ENCODE measurements at places on chromosomes 12 and 14.

DNA sequence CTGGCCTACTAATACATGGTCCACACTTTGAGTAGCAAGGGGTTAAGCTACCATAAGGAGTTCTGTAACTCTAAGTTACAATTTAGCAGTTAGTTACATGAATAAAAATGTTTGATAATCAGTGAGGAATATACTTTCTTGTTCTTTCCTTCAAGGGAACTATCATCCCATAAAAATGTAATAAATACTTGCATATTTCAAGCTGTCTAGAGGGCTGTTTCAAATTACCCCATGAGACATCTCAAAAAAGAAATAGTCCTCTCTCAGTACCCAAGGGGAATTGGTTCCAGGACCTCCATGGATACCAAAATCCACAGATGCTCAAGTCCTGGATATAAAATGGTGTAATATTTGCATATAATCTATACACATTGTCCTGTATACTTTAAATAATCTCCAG, 48.7 kb upstream of the GNG2 start:
- no peak for DNase-seq

GRCh38 chr14:35669782-35670181, 135.8 kb downstream of the INSM2 start:
- no peak for DNase-seq

DNA sequence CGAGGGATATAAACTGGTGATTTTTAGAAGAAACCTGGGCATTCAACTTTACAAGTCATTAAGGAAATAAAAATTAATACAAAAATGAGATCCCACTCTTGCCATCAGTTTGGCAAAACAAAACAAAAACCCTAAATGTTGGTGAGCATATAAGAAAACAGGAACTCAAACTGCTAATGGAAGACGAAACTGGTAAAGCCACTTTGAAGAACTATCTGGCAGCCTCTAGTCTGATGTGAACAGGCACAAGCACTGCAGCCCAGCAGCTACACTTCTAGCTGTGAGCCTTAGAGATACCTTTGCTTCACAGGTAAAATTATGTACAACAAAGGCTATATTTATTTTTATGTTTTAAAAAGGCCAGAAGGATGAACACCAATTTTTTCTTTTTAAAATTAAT, 459.6 kb downstream of the ZFP36L1 start:
- DNase-seq = no peak

- peak; percentile 79 for DNase-seq
Measured at GRCh38 chr14:75985618-75986438, at the start of gene IFT43. IFT43 (plus strand) TSS chr14:75985763; CDS start chr14:75985787, 24 bp downstream.

- DNase-seq = no peak
Measured at GRCh38 chr12:109648521-109648920, 65.1 kb upstream of the FAM222A start.

DNA sequence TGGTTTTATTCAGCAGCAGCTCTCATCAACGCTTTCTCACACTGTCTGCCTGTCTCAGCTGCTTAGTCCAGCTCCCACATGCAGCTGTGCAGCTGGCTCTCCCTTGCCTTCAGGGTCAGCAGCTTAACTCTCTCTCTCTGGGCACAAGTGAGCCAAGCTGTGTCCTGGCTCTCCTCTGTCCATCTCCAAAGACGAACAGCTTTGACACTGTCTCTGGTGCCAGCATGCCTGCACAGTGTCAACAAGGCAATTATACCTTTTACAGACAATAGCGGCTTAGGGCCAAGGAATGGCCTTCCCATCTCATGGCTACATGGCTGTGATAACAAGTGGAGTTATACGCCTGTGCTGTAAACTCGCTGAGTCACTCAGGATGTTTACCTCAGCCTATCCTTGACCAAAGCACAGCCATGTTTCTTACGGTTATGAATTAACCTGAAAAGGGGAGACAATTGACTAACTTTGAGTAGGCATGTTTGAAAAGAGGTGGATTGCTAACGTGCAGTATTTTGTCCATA, 38.4 kb upstream of the MANSC4 start:
- DNase-seq = no peak

- no peak for DNase-seq
Measured at GRCh38 chr14:102510616-102511520, 1.3 kb upstream of the ANKRD9 start.

- no peak for DNase-seq
Measured at GRCh38 chr12:211639-212414, 2.1 kb downstream of the SLC6A12 start.

- DNase-seq = no peak
Measured at GRCh38 chr14:54687750-54688119, 120.8 kb downstream of the SAMD4A start.

GRCh38 chr12:5184186-5184585, 140.5 kb downstream of the KCNA5 start:
- no peak for DNase-seq

GRCh38 chr12:464484-465267, 4.9 kb downstream of the B4GALNT3 start:
- DNase-seq = no peak

DNA sequence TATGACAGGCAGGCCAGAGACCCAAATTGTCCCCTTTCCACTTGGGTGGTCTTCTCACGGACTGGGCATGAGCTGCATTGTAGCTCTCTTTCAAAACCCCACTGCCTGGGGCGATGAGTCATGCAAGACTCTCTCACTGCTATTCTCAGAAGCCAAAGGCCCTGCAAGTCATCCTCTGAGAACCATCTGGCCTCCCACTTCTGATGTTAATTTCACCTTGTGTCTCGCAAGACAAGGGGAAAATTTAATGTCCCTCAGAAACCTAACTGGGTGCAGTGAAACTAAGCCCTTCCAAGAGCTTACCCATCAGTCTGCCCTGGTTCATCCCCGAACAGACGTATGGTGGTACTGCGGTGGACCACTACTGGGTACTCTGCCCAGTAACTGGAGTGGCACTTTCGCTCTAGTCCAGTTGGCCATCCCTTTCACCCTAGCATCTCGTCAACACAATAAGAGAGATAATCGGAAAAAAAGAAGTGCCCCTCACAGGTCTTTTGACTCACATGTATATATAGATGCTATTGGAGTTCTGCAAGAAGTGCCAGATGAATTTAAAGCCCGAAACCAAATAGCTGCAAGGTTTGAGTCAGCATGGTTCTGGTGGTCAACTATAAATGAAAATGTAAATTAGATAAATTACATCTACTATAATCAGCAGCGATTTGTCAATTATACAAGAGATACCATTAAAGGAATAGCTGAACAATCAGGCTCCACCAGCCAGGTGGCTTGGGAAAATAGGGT, 31.3 kb upstream of the LALBA start:
- no peak for DNase-seq

DNA sequence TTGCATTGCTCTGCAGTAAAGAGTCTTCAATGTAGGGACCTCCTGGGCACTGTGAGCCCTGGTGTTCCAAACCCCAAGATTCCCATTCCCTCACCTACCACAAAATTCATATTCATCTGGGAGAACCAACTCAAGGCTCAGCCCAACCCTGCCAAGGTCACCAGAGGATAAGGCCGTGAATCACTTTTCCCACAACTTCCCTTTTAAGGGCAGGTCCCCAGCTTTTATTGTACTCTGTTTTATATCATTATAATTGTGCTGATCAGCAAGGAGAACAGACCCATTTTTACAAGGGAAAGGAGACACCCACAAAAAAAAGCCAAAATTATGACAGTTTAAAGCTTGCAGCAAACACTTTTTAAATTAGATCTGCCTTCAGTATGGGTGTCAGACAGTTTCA, 363.0 kb upstream of the FKBP4 start:
- DNase-seq = no peak

GRCh38 chr14:76113691-76114090, 38.0 kb upstream of the GPATCH2L start:
- DNase-seq = no peak

DNA sequence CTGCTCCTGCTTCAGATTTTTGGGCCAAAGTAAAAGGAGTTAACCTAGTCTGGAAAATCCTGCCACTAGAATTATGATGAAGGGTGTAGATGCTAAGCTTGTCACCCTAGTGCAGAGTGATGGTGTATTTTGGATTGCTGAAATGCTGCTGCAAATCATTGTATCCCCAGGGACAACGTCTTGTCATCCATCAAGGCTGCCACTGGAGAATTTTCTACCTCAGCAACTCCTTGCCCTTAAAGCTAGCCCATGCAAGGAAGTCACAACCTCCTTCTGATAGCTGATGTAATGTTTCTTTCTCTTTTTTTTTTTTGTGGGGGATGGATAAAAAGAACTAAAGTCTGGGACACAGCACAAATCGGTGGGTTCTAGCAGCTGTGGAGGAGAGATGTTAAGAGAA, 139.4 kb upstream of the FRMD6 start:
- DNase-seq = no peak

- no peak for DNase-seq
Measured at GRCh38 chr12:46386877-46387629, 14.5 kb upstream of the SLC38A2 start.

DNA sequence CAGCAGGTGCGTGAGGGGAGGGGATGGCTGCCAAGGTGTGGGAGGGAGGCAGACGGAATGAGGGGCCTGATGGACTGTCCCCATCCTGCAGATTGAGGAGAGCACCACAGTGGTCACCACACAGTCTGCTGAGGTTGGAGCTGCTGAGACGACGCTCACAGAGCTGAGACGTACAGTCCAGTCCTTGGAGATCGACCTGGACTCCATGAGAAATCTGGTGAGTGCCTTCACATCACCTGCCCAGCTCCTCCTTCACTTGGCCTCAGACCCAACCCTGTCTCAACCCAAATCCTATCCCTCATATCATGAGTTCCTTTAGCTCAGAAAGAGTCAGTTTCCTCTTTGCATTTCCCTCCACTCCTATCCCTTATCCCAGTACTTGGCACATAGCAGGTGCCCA, 2.7 kb downstream of the KRT18 start:
- DNase-seq = no peak

DNA sequence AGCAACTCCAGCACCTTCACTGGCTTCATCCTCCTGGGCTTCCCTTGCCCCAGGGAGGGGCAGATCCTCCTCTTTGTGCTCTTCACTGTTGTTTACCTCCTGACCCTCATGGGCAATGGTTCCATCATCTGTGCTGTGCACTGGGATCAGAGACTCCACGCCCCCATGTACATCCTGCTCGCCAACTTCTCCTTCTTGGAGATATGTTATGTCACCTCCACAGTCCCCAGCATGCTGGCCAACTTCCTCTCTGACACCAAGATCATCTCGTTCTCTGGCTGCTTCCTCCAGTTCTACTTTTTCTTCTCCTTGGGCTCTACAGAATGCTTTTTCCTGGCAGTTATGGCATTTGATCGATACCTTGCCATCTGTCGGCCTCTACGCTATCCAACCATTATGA, 6.8 kb downstream of the OR11G2 start:
- DNase-seq = no peak

- no peak for DNase-seq
Measured at GRCh38 chr14:100120522-100121269, 38.7 kb downstream of the DEGS2 start.

GRCh38 chr12:85580562-85581168, 255.5 kb downstream of the RASSF9 start:
- no peak for DNase-seq

DNA sequence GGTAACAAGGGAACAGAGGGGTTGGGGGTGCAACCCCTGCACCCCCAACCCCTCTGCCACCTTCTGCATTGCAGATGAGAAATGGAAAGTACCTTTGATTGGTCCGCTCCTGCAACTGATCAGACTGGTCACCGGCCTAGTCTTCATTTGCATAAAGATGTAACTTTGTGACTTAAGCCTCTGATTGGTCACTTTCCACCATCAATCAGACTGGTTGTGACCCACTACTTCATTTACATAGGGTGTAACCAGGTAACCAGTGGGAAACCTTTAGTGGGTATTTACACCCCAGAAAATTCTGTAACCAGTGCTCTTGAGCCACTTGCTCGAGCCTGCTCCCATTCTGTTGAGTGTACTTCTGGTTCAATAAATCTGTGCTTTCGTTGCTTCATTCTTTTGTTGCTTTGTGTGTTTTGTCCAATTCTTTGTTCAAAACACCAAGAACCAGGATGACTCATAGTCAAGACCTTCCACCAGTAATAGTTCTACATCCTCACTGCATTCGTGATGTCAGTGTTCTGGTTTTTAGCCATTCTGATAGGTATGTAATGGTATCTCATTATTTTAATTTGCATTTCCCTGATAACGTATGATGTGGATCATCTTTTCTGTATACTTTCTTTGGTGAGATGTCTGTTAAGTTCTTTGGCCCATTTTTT, 30.8 kb downstream of the LEMD3 start:
- no peak for DNase-seq

DNA sequence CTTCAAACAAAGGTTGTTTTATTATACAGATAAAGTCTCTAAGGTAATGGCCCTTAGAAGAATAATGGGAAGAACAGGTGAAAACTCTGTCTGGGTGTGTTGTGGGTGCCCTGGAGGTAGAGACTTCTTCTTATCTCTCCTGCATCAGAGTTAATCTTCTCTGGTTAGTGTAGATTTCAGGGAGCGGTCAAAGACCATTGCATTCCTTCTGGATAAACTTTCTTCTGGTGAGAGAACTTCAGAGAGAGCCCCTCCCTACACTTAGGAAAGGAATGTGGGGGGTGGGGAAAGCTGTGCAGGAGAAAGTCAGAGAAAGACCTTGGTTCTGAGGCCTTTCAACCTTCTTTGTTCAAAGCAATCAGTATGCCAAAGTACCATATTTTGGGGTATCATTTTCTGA, 658.5 kb downstream of the DIO2 start:
- DNase-seq = no peak

DNA sequence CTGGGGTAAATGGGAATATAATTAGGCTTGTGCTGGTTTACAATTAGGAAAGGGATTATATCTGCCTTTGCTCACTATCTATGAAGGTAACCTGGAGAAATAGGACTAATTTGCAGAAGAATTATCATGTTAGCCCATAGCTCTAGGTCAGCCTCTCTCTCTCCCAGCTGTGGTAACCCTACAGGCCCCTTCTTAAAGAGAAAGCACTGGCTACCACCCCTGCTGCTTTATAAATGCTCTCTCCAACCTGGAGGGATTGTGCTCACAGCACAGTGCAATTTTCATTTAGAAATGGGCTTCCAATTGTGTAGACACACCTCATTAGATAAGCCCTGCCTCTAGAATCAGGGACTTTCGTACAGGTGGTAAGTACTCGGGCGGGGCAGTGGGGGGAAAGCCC, 22.7 kb upstream of the MGST1 start:
- no peak for DNase-seq

- DNase-seq = no peak
Measured at GRCh38 chr12:107328442-107329133, 235.2 kb upstream of the CRY1 start.

- DNase-seq = no peak
Measured at GRCh38 chr14:81811705-81812269, 278.1 kb upstream of the SEL1L start.

GRCh38 chr14:25607192-25607591, 557.2 kb upstream of the STXBP6 start:
- no peak for DNase-seq

DNA sequence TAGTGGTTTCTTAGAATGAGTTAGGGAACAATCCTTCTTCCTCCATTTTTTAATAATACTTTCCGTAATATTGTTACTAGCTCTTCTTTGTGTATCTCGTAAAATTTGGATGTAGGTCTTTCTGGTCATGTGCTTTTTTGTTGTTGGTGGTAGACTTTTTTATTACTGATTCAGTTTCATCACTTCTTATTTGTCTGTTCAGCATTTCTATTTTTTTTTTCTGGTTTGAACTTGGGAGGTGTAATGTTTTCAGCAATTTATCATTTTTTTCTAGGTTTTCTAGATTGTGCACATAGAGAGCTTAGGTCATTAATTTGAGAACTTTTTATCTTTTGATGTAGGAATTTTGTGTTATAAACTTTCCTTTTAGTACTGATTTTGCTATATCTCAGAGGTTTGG, 1299.9 kb downstream of the FSCB start:
- no peak for DNase-seq

- no peak for DNase-seq
Measured at GRCh38 chr12:48681399-48681709, 684 bp downstream of the KANSL2 start.

- DNase-seq = no peak
Measured at GRCh38 chr12:53941750-53942149, 3.1 kb downstream of the HOXC13 start.

Measured in NCI-H2107 (cell line).